ENCODE measurements at places on chromosomes 13 and 19.

DNA sequence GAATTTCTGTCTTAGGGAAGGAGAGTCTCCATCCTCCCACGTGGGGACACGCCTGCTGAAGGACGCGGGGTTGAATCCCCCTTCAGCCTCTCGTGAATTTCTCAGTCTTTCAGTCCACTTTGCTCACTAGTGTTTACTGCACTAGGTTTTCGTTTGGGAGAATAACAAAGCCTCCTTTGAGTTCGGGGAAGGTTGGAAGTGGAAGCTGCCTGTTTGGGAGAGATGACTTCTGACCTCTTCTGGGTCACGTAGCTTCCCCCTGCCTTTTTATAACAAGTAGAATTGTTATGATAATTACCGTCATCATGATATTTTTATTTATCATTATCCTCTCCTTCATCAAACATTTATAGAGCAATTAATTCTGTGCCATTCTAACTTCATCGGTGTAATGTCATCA, 60.7 kb downstream of the ATP11A start:
- DNase-seq: no peak

- no peak for DNase-seq
These were observed 9.1 kb upstream of the HSD17B14 start for GRCh38 chr19:48845384-48845783.

- peak; percentile 10 for DNase-seq
These were observed 26.4 kb upstream of the ZNF507 start for GRCh38 chr19:32318884-32319520.

DNA sequence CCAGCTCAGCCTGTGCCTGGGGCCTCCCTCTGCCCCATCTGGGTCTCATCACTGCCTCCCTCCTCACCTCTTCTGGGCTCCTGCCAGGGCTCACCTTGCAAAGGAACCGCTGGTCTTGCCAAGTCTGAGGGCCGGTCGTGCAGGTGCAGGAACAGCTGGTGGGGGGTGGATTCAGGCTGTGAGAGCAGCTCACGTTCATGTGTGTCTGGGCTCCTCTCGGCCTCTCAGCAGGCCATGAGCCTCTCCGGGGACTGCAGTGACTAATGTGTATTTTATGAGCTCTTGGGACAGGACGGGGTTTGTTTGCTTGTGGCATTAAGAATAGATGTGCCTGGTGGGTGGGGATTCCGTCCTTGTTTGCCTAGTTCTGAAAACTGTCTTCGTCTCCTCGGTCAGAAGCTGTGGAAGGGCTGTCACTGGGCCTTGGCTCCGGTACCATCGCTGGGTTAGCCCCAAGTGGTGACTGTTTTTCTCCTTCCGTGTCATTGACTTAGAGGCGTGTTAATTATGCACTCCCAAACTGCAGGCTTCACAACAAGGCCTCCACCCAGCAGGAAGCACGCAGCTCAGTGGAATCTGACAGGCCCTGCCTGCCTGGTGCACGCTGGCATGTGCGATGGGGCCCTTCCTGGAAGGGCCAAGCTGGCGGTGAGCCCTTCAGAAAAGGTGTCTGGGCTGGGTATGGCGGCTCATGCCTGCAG, 77.6 kb downstream of the KDM4B start:
- DNase-seq: no peak

DNA sequence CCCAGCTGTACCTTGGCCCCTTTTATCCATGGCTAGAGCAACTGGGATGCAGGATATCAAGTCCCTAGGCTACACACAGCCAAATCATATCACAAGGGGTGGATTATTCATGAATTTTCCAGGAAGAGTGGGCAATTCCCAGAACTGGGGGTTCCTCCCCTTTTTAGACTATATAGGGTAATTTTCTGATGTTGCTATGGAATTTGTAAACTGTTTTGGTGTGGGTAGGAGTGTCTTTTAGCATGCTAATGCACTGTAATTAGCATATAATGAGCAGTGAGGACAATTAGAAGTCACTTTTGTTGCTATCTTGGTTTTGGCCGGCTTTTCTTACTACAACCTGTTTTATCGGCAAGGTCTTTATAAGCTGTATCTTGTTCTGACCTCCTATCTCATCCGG, 18.0 kb upstream of the IGFL4 start:
- no peak for DNase-seq

GRCh38 chr19:53597023-53597422, 34.8 kb upstream of the DPRX start:
- no peak for DNase-seq

DNA sequence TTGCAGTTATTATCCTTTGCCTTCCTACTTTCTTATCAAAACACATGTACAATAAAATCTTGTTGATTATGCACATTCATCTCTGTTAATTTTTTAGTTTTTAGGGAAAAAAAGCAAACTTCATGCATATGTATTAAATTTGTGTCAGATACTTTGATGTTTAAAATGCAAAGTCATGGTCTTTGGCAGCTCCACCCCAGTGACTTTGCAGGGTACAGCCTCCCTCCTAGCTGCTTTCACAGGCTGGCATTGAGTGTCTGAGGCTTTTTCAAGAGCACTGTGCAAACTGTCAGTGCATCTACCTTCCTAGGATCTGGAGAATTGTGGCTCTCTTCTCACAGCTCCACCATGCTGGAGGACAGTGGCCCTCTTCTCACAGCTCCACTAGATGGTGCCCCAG, 1988.1 kb upstream of the PCDH20 start:
- no peak for DNase-seq

DNA sequence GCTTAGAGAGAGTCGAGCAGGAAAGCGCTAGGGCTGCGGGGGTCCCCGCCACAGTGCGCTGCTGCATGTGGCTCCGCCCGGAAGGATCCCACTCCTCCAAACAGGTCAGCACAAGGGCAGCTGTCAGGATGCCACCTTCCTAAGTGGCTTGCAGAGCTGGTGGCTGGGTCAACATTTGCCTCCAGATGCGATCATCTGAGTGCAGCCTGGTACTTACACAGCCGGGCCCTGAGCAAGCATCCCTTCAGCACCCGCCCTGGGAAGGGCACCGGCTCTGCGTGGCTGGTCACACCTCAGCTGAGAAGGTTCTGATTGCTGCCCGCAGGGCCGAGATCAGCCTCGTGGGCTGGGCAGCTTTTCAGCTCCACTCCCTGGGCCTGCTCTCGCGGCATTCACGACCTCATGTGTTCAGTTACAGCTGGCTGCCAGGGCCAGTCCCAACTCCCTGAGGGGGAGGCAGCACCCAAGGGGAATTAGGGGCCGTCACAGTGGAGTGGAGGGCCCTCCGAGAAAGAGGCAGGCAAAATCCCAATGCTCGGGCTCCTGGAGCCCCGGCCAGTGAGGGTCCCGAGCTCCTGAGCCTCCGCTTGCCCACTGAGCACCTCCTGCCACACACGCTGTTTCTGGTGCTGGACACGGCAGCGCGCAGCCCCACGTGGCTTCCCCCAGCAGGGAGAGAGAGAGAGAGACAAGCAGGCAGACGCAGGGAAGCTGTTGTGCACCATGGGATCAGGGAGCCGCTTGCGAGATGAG, 26.8 kb downstream of the AP1M1 start:
- no peak for DNase-seq

DNA sequence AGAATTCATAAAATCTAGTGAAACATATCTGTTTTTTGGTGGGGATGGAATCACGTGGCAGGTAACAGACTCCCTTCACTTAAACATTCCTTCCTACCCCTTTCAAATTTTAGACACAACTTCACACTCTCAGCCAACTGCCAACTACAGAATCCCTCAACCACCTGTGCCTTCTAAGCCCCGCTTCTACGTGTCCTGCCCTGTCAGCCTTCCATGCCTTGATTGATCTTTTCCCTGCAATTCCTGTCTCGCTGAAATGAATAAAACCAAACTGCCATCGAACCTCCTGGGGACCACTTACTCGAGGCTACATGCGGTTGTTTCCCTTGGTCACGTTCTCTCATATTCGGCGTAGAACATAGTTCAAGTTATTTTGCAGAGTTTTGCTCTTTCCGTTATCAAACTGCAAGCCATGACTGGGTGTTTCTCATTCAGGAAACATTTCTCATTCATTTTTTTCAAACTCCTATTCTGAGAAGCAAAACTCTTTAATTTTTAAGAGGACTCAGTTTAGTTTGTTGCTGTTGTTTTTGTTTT, 1.1 kb downstream of the ZNF625 start:
- no peak for DNase-seq

- DNase-seq: no peak
These were observed 68.8 kb downstream of the LMO7 start for GRCh38 chr13:75704927-75705288.

DNA sequence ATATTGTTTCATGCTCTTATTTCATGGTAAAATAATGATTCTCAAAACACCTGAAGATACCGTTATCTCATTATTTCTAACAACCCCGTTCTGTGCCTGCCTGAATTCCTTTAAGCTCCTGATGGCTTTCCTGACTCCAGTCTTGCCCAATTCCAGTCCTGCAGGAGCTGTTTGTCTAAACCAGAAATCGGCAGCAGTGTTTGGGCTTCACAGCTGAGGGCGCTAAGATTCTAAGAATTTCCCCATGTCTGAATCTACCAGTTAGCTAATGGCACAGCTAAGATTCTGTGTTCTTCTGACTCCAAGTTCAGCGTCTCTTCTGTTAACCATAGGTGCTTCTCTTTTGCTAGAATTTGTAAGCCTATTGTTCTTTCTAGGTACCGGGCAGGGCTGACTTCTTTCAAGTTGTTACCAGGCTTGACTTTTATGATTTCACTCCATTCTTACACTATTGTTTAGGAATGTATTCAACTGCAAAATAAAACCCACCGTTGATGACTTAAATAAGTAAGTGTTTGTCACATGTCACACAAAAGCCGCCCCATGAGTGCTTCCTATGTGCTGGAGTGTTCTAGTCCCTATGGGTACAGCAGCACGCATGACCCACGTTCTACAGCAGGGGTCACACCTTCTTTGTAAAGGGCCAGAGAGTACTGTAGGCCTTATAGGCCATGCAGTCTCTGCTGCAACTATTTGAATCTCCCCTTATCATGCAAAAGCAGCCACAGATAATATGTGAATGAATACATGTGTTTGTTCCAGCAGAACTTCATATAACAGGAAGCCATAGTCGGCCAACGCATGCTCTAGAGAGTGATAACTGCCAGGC, 168.3 kb upstream of the RNF113B start:
- no peak for DNase-seq

- DNase-seq: peak; percentile 63
These were observed 319.5 kb upstream of the OBI1 start for GRCh38 chr13:78978381-78978998.

GRCh38 chr19:6543866-6544347, 13.1 kb downstream of the TNFSF9 start:
- no peak for DNase-seq

- DNase-seq: no peak
These were observed 11.1 kb downstream of the LYL1 start for GRCh38 chr19:13091400-13092157.

DNA sequence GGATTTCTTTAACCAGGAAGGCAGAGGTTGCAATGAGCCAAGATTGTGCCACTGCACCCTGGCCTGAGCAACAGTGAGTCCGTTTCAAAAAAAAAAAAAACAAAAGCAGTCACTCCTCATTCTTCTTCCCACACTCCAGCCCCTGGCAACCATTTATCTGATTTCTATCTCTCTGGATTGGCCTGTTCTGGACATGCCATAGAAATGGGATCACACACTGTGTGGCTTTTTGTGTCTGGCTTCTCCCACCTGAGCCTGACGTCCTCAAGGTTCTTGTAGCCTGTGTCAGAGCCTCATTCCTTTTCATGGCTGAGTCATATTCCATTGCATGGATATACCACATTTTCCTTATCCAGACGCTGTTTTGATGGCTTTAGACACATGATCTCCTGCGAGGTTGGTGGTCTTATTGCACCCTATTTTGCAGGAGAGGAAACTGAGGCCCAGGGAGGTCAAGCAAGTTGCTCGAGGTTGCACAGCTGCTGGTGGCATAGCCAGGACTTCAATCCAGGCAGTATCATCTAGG, 15.8 kb upstream of the FEM1A start:
- no peak for DNase-seq

DNA sequence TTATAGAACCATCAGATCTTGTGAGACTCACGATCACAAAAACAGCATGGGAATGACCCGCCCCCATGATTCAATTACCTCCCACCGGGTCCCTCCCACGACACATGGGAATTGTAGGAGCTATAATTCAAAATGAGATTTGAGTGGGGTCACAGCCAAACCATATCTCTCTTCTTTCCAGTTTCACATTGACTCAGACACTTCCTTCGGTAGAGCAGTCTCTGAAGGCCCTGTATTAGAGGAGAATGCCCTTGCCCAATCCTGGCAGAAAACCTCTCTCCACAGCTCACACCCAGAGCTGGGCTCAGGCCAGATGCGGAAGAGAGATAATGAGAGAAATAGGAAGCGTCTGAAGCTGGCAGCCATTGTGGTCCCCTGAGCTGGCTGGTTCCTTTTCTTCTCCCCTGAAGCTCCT, 72.4 kb upstream of the CLDN10 start:
- peak; percentile 96 for DNase-seq

GRCh38 chr19:6417713-6418561, 6.7 kb downstream of the KHSRP start:
- no peak for DNase-seq

GRCh38 chr19:7944177-7944761, 803 bp upstream of the TIMM44 start:
- peak; percentile 89 for DNase-seq

GRCh38 chr19:18768997-18769891, 21.9 kb downstream of the COMP start:
- DNase-seq: no peak

- no peak for DNase-seq
These were observed 11.9 kb upstream of the SEMA6B start for GRCh38 chr19:4571305-4571917.

- DNase-seq: peak; percentile 60
These were observed 192.7 kb downstream of the LHFPL6 start for GRCh38 chr13:39410096-39410901.
